Stimulated activated CD8-positive, alpha-beta memory T cell treated with anti-CD3 and anti-CD28 coated beads, Interleukin-7, amount 100 ng/mL, for 48 hours (primary cell): ENCODE measurements at places on chromosomes 5 and 9.

DNA sequence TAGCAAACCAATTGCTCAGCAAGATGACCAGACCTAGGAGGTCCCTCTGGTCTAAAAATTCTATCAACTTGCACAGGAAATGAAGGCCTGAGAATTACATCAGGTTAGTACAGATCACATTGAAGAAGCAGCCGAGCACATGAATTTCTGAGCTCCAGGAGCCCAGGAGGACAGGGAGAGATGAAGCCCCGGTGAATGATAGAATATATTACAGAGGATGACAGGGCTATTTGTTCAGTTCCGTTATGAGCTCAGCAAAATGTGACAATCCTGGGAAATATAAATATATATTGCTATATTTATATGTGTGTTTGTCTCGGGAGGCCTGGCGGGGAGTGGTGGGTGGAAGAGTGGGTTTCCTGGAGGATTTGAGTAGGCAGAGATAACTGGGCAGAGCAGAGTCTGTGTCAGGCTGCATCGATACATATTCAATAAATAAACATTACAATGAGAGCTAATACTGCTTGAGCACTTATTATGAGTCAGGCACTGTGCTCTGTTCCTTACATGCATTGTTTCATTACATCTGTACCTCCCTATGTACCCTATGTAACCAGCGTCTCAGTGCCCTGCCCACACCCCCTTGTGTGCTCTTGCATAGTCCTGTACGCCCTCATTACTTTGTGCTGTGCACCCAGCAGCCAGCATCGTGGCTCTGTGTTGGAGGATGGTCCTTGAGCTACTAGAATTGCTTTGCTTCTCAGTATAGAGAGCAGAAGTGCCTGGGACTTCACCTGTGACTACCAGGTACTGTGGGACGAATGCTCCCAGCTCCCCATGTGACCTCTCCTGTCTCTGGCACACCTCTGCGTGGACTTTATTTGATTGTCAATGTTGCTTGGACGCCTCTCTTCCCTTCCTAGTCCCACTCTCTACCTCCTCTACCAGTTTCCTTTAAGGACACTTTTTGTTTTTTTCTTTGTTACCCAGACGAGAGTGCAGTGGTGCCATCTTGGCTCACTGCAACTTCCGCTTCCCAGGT, 58.1 kb upstream of the KLF9 start:
- no peak for DNase-seq

GRCh38 chr9:15999422-16000339, 446.8 kb downstream of the CCDC171 start:
- no peak for DNase-seq

DNA sequence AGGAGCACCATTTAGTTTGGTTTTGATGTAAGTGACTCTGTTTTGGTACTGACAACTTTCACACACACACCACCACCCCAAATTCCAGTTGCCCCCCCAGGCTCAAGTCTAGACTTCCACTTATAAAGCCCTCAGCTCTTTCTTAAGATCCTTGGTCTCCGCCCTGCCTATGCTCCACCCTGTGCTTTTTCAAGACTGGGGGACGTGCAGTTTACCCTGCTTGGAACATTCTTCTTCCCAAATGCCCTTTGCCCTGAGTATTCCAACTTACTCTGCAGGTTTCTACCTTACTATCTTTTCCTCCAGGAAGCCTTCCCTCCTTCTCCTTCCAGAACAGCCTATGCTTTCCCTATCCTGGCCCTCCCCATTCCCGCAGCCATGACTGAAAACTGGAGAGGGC, 1.5 kb upstream of the TRIM14 start:
- DNase-seq = no peak

DNA sequence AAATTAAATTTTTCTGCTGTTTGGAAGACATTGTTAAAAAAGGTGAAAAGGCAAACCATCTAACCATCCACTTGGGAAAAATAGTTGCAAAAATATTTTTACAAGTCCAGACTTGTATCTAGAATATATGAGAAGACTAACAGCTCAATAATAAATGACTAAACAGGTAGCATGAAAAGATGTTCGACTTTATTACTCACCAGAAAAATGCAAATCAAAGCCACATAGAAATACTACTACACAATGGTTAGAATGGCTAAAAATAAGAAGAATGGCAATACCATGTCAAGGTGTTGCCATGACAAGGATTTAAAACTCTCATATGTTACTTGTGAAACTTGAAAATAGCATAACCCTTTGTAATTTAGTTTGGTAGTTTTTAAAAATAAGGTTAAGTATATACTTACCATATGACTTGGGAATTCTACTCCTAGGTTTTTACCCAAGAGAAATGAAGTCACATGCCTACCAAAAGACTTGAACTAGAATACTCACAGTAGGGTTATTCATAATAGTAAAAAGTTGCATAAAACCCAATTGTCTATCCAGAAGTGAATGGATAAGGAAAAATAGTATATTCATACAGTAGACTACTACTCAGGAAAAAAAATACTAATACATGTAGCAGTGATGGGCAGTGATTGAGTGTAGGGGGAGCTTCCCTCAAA, 93.8 kb downstream of the VPS13A start:
- no peak for DNase-seq

DNA sequence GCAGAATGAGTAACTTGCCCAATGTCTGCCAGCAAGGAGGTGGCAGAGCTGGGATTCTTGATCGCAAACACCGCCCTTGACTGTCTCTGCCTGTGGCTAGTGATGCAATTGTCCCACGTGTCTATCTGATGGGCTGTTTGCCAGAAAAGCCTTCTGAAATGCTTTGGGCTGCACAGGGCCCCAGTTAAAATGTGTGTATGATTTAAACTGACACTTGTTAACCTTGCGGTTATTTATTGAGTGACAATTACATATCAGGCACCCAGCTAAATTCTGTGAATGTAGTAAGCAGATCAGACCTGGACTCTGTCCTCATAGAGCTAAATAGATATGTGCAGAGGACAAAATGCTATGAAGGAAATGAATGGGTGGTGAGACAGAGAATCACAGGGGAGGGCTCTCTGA, 11.6 kb upstream of the IL12B start:
- peak; percentile 35 for DNase-seq
